ENCODE measurements at places on chromosomes 2 and 18.

GRCh38 chr2:145010635-145011034 is 490.7 kb upstream of the ZEB2 start:
- no peak for DNase-seq

- DNase-seq = peak; percentile 68
Measured at GRCh38 chr2:28810384-28811285, at the start of gene SPDYA. Gene SPDYA (plus strand): TSS chr2:28810834. CDS start chr2:28816015, 5,181 bp downstream.

GRCh38 chr18:49717617-49718016 is 95.7 kb downstream of the ACAA2 start:
- DNase-seq = no peak

GRCh38 chr18:76121011-76121410 is 374.0 kb downstream of the ZNF516 start:
- DNase-seq = no peak

DNA sequence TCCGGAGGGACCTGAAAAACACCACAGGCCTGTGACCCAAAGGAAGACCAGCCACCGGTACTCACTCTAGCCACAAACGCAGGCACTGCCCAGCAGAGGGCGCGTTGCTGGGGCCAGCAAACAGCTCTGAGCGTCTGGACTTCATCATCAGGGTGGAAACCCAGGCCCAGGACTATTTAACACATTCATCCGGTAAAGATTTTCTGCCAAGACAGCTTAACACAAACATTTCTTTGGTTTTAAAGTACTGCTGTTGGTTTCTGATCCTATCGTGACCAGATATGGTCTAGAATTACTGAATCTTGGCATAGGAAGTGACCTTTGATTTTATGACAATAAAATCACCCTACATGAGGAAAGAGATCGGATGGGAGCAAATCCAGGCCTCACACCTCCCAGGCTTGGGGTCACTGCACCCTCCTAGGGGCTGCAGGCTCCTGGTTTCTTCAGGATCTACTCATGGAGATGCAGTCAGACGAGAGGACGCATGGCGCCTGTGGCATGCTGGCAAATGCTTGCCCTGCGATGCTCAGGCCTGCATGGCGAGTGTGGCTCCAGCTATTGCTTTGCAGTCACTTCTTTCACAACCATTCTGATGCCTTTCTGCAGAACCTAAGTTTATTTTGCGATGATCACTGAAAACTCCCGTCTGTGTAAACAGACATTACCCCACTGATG is 130.4 kb downstream of the COL4A4 start:
- peak; percentile 32 for DNase-seq

DNA sequence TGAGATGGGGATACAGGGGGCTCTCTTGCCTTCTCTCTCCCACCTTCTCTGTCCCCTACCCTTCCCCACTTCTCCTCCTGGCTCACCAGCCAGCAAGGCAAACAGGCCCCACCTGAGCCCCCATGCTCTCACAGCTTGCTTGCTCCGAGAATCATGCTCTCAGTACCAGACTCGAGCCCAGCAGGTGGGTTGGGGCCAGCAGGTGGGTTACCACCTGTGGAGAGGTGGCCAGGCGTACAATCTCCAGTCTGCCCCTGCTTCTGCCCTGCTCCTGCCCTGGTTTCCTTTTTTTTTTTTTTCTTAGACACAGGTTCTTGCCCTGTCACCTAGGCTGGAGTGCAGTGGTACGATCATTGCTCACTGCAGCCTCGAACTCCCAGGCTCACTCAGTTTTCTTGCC is 214.5 kb downstream of the SH3RF3 start:
- DNase-seq = no peak

Measured in fibroblast of upper back skin (primary cell).